CD4-positive, alpha-beta T cell (primary cell): ENCODE measurements at places on chromosomes 13 and 19. TPM values are rescaled to one million over a fixed set of nuclear protein-coding genes. Genes with fewer than 3 reads are reported as not detected.

- DNase-seq = no peak
These were observed 585.5 kb downstream of the KCTD12 start for GRCh38 chr13:76300688-76301087.

GRCh38 chr13:81051873-81052272, 710.9 kb upstream of the SPRY2 start:
- no peak for DNase-seq

DNA sequence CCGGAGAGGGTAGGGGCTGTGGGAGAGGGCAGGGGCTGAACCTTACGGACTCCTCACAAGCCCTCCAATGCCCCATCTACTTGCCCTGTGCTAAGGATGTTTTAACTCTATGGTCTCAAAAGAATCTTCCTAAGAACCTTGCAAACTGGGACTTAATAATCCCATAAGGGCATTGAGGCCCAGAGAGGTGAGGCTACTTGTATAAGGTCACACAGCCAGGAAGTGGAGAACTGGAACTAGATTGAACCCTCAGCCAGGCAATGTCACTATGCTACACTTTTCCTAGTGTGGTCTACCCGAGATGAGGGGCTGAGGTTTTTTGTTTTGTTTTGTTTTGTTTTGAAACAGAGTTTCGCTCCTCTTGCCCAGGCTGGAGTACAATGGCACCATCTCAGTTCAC, 10.5 kb upstream of the APOC4 start:
- DNase-seq = no peak

The ZNF8 gene
- 9.6 TPM for total RNA-seq

GRCh38 chr19:13103581-13104359, 1.1 kb upstream of the LYL1 start:
- DNase-seq = no peak

- DNase-seq = no peak
These were observed 275.0 kb upstream of the MIR17HG start for GRCh38 chr13:91072486-91072885.

The ZNF491 gene
- 0.41 TPM for total RNA-seq

The FLT3LG gene
- total RNA-seq = 325 TPM

The FRY gene
- total RNA-seq = 13.7 TPM

GRCh38 chr13:67635754-67636153, 405.6 kb upstream of the PCDH9 start:
- no peak for DNase-seq

DNA sequence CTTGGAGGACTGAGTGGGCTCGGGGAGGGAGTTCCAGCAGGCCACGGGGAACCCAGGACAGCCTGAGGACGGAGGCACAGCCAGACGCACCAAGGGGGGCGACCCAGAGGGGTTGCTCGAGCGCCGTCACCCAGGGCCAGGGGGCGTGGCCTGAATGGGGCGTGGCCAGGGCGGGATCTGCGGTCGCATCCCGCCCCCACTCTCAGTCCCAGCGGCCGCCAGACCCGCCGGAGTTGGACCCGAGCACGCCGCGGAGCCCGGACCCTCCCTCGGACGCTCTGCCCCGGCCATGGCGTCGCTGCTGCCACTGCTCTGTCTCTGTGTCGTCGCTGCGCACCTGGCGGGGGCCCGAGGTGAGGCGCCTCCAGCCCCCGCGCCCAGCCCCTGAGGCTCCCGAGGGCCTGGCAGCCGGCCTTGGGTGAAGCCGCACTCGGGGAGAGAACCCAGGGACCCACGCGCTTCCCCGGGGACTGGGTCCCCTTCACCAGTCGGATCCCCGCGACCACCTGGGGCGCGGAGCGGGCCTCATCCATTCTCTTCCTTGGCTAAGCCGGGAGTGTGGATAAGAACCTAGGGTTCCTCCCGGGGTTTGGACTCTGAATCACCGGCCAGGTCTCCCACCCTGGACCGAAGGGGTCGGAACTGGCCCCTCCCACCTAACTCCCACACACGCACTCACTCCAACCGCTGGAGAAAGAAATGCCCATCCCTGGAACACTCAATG, at the start of gene CILP2:
Gene CILP2 (plus strand): TSS at position 205 of the 724 bp plus-strand sequence. CDS start 85 bp downstream, at position 290.
- peak; percentile 59 for DNase-seq

DNA sequence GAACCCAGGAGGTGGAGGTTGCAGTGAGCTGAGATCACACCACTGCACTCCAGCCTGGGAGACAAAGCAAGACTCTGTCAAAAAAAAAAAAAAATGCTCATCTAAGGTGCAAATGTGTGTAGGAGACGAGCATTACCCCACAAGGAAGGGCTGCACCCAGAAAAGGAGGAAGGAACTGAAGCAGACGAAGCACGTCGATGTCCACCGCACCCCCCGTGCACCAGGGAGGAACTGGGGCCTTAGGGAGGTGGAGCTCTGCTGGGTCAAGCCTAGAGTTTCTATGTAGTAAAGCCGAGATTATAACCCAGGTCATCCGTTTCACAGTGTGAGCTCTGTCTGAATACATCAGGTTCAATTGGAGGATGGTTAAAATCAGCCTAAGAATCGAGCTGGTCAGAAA, 1.1 kb downstream of the VSTM1 start:
- no peak for DNase-seq

DNA sequence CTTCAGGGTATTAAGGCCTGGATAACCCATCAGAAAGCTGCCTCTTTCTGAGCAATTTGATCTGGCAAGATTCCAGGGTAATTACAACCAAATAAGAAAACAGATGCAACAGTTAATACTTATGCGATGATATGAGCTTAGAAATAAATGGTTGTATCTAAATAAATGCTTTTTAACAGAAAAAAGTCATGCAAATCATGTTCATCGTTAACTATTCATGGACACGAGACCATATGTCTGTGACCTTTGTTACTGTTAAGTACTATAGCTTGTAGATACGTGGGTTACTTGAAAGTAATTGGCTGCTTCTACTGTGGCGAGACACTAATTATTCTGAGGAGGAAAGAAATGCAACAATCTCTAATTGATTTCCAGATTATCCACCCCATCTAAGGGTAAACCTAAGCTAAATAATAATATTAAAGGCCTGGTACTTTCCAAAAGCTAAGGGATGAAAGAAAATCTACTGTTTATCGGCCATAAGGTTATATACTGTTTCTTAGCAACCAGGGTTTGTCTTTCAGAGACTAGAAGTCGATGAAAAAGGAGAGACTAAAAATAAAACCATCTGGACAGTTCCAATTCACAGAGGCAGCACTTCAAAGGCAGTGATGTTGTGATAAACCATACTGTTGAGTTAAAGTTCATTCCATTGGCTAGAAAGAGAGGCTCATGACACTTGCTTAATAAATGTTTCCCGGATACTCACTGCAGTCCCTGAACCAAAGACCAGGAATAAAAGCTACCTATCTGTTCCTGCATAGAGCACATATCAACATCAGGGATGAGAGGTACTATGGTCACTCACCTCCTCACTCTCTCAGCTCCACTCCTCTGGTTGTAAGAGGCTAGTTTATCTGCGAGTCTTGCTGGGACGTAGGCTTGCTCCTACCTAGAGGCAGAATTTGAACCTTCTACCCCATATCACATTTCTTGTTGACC, 1.5 kb downstream of the EPSTI1 start:
- DNase-seq = no peak

GRCh38 chr13:59745392-59745788, 418.3 kb downstream of the DIAPH3 start:
- DNase-seq = no peak

GRCh38 chr19:1526979-1527649, 3.2 kb downstream of the PLK5 start:
- no peak for DNase-seq

The FGF14 gene
- not detected for total RNA-seq

The BRCA2 gene
- total RNA-seq = 2.4 TPM

- DNase-seq = no peak
These were observed 57.5 kb downstream of the CPAMD8 start for GRCh38 chr19:16969135-16969534.

GRCh38 chr13:39378306-39378705, 224.7 kb downstream of the LHFPL6 start:
- DNase-seq = no peak

DNA sequence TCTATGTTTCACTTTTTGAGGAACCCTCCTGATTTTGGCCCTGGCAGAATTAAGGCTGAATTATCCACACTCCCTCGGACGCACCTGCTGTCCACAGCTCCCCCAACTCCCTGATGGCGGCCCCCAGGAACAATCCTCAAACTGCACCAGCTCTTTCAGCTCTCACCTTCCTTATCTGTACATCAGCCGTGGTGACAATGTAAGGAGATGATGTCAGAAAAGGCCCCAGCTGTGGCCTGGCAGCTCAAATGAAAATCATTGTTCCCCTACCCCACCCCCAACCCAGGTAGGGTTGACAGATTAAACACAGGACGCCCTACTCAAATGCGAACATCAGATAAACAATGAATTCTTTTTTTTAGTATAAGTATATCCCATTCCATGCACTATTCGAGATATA, 35.0 kb upstream of the KLF2 start:
- DNase-seq = peak; percentile 33

- no peak for DNase-seq
These were observed 2.6 kb downstream of the VAV1 start for GRCh38 chr19:6774821-6775707.

GRCh38 chr13:58579468-58579867, 947.9 kb downstream of the PCDH17 start:
- DNase-seq = no peak

GRCh38 chr13:55038230-55038629, 2009.6 kb downstream of the OLFM4 start:
- DNase-seq = no peak

DNA sequence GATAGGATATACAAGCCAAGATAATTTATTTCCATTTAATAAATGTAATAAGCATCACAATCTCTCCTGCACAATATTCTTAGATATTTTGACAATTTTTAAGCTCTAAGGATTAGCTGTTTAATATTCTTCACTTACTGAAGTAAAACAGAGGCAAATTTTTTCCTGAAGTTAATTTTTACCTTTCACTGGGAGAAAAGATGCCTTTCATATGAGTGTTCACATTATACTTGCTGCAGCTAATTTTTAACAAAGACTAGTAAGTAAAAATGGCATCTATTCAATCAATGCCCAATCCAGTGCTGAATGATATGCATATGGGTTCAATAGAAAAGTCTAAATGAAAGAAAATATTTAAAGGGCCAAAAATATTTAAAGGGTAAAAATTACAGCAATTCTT, 377.2 kb upstream of the GPC6 start:
- no peak for DNase-seq

The VSTM2B gene
- not detected for total RNA-seq

DNA sequence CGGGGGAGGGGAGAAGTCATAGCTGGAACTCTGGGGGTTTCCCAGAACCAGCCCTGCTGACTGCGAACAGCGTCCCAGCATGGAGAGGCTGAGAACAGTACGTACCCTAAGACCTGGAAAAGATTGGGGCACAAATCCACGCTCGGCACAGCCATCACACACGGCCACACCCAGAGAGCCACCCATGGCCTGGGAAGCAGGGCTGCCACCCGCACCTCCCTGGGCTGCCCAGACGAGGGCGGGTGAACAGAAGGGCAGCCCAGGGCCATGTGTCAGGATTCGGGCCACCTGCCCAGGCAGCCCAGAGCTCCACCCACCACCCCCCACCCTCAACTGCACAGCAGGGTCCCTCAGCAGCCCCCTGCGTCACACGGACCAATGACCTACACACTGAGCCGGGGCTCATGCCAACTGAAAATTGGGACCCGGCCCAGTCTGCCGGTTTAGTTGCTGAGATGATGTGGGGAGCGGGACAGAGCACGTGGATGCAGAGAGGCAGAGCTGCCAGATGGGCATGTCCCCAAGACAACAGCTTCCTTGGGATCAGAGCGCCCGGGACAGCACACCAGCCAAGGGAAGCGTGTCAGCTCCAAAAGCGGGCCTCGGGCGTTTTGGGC, 8.5 kb downstream of the UBXN6 start:
- DNase-seq = no peak

DNA sequence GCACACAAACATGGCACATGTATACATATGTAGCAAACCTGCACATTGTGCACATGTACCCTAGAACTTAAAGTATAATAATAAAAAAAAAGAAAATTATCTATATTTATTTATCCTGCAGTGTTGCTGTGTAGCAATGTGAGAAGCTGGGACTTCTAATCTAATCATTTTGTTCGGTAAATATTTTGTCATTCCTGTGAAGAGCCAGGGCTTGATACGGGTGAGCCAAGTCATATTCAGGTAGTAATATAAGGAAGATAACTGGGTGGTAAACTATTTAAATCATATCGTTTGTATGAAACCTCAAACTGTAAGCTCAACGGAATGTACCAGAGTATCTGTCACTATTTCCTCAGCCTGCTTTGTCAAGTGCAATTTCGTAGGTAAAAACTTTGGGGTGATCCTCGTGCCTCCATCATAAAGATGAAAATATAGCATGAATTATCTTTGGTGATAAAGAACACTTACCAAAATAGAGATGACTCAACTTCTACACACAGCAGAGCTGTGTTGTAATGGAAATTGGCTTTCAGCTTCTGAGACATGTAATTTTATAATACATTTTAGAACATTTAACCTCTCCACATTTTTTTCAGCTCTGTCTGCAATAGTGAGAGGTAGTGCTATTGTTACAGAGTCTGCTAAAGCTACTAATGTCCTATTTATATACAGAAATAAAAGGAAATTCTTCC, 92.9 kb downstream of the PCDH9 start:
- no peak for DNase-seq

GRCh38 chr19:34841780-34842179, 68.8 kb upstream of the ZNF599 start:
- no peak for DNase-seq

GRCh38 chr19:12794196-12794941, 3.1 kb downstream of the JUNB start:
- no peak for DNase-seq

The CCDC159 gene
- 35.5 TPM for total RNA-seq

- no peak for DNase-seq
These were observed 44.2 kb downstream of the SERTM1 start for GRCh38 chr13:36717966-36718545.

The SERP2 gene
- not detected for total RNA-seq

DNA sequence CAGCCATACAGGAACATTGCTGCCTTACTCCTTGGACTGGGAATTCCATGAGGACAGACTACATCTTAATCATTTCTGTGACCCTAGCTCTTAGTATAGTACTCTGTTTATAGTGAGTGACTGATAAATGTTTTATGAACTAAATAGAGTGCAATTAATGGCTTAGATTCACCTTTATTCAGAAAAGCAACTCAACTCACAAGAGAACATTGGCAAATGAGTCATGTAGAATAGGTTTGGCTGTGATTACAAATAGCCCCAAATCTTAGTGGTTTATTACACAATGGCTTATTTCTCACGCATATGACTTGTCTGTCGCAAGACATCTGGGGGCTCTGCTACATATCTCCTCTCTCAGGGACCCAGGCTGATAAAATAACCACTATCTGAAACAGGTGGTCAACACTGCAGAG, 121.6 kb upstream of the KL start:
- DNase-seq = no peak

DNA sequence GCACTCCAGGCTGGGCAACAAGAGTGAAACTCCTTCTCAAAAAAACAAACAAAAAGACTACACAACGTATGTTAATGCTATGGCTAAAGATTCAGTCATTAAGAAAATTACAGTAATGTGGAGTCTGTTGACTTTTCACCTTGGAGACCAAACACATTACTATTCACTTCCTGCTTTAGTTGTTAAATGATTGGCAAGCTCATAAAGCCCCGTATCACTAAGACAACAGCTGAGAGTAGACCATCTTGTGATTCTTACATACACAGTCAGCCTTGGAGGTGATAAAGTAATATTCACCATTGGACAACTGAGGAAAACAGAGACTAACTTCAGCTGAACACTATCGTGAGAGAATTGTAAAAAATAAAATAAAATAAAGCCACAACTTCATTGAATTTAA, 86.5 kb downstream of the KCTD12 start:
- DNase-seq = no peak

GRCh38 chr13:80340651-80341100, 250 bp downstream of the SPRY2 start:
- DNase-seq = no peak

The PRKCG gene
- 1.6 TPM for total RNA-seq

The FCAR gene
- total RNA-seq = 0.96 TPM

The KLK15 gene
- total RNA-seq = not detected

The FLT3 gene
- total RNA-seq = 0.55 TPM
